ENCODE measurements at places on chromosomes 11 and 22. TPM values are rescaled to one million over a fixed set of nuclear protein-coding genes. Genes with fewer than 3 reads are reported as not detected.

DSCAML1 gene
- not detected for total RNA-seq

NEFH gene
- total RNA-seq, result 0.54 TPM

KLHDC7B gene
- total RNA-seq, result 2.4 TPM

SEPTIN3 gene
- total RNA-seq, result not detected

TRPM5 gene
- total RNA-seq, result not detected
